ENCODE measurements at places on chromosomes 2 and 18.
A peak's percentile ranks its signal among the peaks of the same experiment; 100 is the strongest.

GRCh38 chr2:124281541-124281940, 256.5 kb downstream of the CNTNAP5 start:
- DNase-seq: no peak

DNA sequence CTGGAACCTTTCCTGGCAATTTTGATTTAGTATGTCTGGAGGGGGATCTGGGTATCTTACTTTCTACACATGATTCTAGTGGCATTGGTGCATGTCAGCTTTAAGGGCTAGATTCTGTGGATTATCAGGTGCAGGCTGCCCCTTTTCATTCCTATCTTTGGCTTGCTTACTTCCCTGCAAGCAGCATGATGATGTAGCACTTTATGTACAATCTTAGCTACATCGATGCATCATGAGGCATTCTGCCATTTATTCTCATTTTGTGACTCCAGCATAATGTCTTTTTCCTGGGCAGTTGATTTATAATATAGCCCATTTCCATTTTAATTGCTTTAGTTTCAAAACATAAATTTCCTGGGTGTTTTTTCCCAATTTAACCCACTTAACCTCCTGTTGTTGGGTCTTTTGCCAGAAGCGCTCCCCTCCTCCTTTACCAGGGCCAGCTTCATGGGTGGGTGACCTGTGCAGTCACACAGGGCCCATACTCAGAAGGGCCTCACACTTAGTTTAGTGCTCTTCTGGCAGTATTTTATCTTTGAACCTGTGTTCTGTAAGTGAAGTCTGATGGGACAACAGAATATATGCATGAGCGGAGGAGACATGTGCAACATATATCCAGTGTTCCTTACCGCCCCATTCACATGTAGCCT, 36.0 kb downstream of the TPGS2 start:
- no peak for DNase-seq

DNA sequence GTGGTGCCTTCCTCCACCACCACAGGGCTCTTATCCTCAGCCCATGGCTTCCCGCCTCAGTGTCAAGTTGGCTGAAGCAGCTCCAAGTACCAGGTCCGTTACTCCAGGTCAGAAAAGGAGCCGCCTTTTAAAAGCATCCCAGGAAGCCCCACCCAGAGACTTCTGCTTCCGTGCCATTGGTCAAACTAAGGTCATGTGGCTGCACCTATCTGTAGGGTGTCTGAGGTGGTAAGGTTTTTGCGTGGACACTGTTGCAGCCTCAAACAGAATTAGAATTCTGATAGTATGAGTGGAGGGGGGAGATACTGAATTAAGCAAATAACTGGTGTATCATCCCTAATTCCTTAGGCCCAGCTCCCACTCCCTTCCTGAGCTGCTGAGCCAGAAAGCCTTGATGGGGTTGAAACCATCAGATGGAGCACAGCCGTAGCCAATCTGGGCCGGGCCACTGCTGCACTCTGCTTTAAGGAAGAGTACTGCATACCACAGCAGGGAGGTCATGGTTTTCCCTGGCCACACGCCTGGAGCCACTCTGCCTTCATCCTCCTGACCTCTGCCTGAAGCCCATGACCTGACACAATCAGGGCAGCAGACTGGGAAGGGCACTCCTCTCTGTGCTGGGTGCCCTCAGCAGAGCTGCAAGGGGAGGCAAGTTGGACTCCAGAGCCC, 8.4 kb downstream of the TMEM247 start:
- no peak for DNase-seq

DNA sequence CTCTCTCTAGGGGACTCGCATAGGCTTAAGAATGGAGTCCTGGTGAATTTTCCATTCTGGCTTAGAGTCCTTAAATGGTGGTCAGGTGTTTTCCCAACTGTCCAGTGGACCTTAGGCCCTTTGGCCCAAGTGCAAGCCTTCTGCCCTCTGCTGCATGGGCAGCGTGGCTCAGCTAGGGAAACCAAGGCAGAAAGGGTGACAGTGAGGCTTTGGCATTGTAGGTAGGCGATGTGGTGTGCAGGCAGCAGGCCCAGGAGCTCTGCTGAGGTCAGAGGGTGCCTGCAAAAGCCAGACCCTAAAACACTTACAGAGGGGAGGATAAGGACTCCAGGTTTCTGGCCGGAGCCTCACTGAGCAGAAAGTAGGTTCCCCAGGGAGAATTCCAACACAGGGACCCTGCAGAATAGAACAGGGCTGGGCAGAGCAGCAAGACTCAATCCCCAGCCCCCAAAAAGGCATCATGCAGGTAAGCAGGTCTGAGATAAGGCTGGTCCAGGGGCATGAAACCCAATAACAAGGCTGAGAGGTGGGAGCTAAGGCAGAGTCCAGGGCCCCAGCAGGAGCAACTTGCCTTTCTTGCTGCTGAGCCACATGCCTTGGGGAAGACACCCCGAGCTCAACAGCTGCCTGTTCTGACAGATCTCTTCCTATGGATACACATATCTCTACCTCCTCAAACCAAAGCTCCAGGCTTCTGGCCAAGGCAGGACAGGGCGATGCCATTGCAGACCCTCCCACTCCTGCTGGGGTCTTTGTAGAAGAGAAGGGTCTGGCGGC, 199.7 kb downstream of the TNS1 start:
- DNase-seq: no peak

DNA sequence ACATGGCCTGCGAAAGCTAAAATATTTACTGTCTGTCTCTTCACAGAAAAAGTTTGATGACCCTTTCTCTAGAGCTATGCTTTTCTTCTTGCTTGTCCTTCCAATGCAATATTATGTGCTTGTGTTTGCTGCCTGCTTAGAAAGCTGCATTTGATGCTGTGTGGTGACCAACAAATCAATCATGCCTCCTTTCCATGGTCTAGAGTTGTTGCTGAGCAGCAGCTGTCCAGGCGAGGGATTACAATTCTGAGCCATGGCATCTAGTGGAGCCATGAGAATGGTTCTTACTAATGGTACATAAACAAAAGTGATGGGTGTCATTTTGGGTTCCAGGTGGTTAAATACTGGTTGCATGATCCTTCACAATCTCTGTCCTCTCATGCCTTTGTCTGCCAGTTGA, 1142.1 kb downstream of the DPP10 start:
- no peak for DNase-seq

- no peak for DNase-seq
These were observed 23.6 kb downstream of the TEX44 start for GRCh38 chr2:231616296-231616695.

- peak; percentile 29 for DNase-seq
These were observed 166.4 kb upstream of the EPB41L3 start for GRCh38 chr18:5710235-5710634.

DNA sequence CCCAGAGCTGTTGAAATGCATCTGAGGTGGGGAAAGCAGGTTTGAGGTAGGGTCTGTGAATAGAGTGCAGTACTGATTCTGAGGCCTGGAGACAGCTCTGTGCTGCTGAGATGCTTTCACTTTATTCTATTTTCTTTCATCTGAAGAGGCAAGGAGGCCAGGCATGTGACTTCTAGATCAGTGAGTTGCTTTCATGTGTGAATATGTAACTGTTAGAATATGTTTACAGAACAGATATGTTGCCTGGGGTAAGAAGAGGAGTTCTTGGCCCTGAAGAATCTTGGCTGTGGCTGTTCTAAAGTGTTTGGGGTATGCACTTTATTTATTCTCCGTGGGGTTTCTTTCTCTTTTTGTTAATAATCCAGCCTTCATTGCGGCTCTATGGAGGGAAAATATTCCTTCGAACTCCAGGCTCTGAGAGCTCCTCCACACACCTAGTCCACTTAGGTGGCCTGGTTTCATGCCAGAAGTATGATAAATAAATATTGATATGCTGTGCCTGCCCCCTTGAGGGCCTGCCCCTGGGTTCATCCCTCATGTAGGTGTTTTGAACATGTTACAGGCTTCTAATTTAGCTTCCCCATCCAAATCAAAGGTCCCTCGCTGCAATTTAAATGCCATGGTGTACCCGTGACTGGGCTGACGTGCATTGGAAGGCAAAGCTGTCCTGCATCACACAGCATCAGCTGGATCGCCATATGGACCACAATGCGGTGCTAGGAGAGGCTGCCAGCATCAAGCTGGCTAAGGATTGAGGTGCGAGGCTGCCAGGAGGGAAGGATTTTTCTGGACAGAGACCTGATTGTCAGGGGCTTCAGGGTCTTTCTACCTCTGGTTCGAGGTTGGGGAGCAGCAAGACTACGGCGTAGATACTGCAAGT, 102.9 kb downstream of the PRKCE start:
- DNase-seq: no peak

DNA sequence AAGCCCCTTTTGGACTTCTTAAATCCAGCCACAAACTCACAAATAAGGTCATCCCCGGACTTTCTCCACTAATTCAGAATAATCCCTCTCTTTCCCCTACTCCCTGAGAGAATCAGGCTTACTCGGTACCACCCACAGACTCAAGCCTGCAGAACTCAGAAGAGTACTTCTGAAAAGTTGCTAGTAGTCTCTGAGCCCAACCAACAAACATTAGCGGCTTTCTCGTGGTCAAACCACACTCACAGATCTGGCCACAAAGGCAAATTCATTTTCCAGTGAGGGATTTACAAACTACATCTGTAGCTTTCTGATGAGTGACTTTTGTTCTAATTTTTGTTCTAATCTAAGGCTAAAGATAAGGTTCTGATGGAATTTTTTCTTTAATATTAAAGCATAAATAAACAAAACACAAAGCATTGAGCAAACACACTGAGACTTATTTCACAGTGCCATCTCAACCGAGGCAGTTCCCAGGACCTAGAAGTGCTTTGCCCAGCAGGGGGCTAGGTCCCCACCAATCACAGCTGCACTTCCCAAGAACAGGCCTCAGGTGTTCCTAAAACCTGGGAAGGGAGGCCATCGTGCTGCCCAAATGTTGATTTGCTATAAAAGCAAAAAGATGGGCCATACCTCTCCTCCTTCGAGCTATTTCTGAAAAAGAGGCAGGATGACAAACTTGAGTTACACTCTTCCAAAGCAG, 110.7 kb downstream of the COLEC12 start:
- no peak for DNase-seq

GRCh38 chr2:174683392-174683759, 80.9 kb downstream of the CHRNA1 start:
- DNase-seq: peak; percentile 56

DNA sequence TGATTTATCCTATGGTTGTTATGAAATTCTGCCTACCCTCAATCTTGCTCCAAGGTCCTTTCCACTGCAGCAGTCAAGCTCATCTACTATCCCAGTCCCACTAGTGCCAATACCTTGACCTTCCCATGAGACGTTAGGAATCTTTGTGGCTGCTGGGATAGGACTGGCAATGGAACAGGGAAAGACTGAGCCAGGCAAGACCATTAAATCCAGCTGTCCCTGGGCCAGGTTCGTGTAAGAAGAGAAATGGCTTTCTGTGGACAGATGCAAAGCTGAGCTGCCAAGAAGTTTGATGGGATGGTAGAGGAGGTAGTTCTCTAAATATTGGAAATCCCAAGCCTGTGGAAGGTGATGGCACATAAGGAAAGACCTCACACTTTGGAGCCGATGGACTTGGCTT, 50.1 kb upstream of the TMEM17 start:
- DNase-seq: no peak

DNA sequence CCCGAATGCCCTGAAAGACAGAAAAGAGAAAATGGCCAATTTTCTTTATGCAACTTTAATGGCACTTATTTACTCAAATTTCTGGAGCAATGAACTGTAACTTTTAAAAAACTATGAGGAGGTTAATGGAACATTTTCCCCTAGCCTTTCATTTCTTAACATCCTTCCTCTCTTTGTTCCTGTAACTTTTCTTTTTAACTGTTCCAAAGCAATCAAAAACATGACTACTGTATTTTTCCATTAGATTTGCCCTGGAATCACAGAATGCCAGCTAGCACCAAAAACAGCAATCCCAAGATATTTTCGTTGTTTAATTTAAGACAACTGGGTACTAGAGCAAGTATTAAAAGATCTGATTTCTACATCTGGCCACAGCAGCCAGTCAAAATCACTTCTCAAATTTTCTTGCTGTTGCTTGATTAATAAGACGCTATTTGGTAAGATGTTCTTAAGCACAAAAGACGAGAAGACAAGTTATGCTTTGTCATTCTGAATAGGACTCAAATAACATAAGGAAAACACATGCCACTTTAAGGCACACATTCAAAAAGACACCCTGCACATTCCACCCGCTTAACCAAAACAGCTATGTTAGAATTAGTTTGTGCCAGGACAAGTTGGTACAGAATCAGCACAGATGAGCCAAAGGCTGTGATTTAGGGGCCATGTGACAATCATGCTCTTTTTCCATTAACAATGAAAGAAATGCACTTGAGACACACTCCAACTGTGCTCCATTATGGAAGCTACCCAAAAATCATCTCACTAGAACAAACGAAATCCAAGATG, 3.6 kb downstream of the STARD7 start:
- no peak for DNase-seq

GRCh38 chr2:179900655-179901054, 39.2 kb upstream of the ZNF385B start:
- DNase-seq: peak; percentile 54

- peak; percentile 39 for DNase-seq
These were observed 1.2 kb downstream of the KIAA1328 start for GRCh38 chr18:36830158-36830495.

DNA sequence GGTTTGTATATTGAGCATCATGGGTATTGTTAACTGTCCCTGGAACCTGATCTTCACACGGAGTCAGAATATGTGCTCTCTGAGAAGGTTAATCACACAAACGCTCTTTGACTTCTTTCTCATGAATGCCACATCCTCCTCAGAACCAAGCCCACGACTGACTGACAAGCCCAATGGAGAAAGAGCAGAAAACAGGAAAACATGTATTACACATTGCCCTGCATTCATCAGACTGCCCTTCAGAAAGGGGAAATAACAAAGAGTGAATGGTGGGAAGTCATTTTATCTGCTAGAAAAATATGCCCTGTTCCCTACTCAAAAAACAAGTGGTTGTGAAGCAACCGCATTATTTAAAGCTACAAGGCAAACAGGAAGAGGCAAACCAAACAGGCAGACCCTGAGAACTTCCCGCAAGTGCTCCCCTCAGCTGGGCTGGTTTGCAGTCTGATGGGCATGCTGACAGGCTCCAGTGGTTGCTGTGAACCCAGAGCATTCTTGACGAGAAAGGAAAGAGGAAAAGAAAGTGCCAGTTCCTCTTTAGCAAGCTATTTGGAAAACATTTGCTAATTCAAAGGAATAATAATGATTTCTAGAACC, 172.9 kb upstream of the SETBP1 start:
- no peak for DNase-seq

- no peak for DNase-seq
These were observed 5.6 kb upstream of the RUFY4 start for GRCh38 chr2:218063486-218063885.

DNA sequence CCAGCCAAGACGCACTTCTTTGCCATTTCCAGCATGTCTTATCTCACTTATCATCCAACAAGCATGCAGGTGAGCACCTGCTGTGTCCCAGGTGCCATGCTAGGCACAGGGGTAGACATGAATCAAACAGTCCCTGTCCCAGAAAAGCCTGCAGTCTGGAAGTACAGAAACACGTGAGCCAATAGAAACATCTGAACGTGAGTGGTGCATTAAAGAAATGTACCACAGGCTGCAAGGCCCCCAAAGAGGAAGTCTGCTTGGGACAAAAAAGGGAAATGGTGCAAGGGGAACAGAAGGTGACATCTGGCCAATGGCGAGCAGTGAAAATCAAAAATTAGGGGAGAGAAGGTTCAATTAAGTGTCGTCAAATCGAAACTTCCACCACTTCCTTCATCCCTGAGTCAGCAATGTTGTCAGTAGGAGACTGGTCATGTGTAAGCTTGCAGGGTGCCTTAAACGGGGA, 17.6 kb upstream of the TMEM247 start:
- DNase-seq: no peak

- DNase-seq: no peak
These were observed 154.9 kb upstream of the SMIM21 start for GRCh38 chr18:75582406-75582821.

- DNase-seq: no peak
These were observed 26.3 kb upstream of the DSG1 start for GRCh38 chr18:31291688-31292087.
